COR-L47 (cell line): ENCODE measurements at places on chromosomes 1 and 21.

DNA sequence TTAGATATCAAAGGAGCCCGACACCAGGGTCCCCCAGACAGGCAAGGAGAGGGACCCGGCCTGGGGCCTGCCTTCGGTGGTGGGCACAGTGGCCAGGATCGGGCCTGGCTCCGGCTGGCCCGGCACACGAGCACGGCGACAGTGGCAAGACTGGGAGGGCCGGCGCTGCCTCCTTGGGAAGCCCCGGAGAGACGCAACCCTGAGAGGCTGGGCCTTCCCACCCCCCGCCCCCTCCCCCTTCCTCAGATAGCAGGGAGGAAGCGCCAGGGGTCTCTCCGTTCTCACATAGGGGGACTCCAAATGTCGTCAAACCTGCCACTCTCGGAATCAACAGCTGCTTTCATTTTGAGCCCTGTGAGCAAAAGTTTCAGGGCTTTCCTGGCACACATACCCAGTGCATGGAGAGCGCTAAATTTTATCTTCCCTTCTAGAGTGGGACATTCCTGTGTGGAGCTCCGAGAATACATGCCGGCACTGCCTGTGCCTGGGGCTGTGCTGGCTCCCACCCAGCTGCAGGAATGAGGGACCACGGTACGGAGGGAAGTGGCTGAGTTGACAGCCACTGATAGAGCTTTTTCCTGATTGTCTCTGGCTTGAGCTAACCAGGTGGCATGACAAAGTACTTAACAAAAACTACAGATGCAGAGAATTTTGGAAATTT is 62.4 kb downstream of the CD247 start:
- DNase-seq, result no peak

DNA sequence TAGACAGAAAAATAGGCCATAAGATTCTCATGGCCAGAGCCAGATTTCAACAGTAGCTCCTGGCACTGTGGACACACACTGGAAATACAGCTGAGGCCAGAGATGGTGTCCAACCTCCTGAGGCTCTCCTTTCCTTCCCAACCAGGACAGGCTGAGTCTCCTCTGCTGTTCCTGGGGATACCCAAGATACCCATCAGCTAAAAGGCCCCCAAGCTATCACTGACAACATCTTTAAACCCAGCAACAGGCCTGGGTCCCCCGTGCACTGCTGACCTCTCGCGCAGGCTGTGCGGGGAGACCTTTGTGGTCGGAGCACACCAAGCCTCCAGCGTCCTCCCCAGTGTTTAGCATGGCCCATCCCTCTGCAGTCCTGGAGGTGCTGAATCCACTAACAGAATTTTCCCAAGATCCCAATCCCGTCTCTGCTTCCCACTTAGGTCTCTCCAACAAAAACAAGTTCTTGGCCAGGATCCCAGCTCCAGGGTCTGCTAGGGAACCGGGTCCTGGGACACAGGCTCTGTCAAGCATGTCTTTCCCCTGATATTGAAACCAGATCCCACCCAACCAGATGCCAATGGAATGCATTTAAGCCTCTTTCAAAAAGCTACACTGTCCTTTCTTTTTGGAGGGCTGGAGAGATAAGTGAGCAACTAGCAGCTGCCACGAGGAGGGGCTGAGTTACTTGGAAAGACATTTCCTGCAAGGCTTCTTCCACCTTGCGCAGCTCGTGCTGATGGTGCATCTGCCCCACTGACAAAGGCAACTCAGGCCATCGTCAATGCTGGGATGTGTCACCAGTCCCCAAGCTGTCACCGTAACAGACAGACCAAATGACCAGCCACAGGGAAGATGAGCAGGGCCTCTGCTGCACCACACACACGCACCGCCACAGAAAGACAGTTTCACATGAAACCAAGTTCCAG is 73.2 kb downstream of the BCAR3 start:
- DNase-seq, result no peak

DNA sequence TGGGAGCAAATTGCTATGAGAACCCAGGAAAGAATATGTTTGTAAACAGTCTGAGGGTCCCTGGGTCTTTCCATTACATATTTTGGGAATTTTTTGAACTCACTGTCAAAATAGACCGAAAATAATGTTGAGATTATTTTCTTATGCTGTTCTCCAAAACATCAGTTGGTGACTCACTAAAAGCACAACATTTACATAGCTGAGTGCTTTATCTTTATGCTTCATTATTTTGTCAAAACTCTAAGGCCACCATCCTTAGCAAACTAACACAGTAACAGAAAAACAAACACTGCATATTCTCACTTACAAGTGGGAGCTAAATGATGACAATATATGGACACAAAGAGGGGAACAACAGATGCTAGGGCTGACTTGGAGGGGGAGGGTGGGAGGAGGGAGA is 459.3 kb downstream of the ADGRL2 start:
- no peak for DNase-seq

DNA sequence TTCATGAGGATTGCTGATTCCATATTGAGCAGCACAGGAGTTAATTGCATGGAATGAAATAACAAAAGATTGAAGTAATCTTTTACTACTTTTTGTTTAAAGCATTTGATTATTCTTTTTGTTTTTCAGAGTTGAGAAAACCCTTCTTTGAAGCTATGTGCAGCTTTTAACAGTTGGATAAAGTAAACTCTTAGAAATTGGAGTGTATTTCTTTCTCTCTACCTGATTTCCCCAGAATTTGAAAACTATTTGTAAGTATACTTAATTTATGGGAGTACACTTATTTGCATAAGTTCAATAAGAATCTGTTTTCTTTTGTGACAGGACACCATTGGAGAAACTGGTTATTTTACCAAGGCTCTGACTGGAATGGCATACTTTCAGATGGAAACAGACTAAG is 133.6 kb downstream of the TRIM33 start:
- no peak for DNase-seq

DNA sequence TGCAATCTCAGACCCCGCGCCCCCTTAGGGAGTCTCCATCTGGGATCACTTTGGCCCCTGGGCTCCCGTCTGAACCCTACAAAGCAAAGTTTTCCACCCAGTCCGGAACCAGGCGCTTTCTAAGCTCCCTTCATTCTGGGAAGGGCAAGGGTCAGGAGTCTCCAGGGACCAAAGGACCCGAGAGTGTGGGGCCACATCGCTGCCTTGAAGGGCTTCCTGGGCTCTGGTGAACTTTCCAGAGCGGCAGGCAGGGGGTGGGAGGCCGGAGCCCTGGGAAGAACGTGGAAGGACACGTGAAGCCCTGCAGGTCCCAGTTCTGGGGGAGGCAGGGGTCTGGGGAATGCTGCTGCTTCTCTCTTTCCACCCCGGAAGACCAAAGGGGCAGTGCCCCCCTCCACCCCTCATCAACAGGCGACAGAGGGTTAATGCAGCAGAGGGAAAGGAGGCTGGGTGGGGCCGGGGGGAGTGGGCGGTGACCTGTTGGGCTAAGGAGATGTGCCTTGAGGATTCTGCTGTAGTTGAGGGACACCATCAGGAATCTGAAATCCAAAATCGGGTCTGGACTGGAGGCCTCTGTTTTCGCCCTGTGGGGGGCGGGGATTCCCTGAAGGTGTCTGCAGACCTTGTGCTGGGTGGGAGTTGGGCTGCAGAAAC is 734 bp downstream of the CDK18 start:
- DNase-seq, result no peak

DNA sequence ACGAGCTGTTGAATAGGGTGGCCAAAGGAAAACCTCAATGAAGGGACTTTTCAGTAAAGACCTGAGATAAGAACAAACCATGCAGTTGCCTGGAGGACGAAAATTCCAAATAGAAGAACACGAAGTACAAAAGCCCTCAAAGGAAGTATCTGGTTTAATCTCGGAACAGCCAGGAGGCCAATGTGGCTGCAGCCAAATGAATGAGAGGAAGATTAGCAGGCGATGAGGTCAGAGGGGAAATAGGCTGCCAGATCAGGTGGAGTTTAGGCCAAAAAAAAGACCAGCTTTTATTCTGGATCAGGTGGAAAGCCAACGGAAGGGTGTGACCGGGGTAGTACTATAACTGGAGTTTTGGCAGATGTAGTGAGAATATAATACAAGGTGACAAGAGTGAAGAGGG is 43.7 kb downstream of the SRSF11 start:
- DNase-seq, result no peak

GRCh38 chr1:57137980-57138379 is 172.2 kb upstream of the C8B start:
- DNase-seq, result no peak

- no peak for DNase-seq
Observed at GRCh38 chr1:200262326-200262965, 147.4 kb downstream of the ZNF281 start.

DNA sequence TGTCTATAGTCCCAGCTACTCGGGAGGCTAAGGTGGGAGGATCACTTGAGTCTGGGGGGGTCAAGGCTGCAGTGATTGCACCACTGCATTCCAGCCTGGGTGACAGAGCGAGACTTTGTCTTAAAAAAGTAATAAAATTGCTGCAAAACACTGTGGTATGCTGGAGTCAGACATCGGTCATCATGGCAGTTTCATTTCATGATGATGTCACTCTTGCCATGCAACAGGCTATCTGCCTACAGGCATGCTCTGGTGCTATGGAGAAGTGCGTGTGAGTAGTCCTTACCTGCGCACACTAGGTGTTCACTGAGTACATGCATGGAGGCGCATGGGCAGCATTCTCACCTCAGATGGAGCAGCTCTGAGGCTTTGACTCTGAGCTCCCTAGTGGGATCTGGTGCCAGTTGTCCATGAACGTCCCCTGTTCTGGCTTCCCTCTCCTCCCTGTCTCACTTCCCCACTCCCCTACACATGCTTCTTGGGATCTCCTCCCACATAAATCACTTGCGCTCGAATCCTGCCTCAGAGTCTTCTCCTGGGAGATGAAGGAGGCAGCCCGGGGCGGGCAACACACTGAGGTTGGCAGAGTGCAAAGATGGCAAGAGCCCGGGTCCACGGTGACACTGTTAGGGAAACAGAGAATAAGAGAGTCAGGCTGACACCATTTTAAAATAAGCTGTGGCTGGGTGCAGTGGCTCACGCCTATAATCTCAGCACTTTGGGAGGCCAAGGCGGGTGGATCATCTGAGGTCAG is 10.4 kb upstream of the CELA3B start:
- DNase-seq, result no peak

GRCh38 chr1:233075915-233076295 is 125.5 kb downstream of the NTPCR start:
- DNase-seq, result no peak

DNA sequence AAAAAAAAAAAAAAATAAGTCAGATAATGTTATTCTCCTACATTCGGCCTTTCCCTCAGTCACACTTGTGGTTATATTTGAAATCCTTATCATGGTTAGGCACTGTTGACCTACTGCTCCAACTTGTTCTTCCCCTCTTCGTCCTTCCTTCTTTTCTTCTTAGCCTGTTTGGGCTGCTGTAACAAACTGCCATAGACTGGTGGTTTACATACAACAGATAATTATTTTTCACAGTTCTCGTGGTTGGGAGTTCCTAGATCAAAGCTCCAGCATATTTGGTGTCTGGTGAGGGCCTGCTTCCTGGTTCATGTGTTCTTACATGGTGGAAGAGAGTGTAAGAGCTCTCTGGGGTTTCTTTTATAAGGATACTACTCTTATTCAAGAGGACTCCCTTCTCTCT is 73.4 kb downstream of the RABGAP1L start:
- no peak for DNase-seq

DNA sequence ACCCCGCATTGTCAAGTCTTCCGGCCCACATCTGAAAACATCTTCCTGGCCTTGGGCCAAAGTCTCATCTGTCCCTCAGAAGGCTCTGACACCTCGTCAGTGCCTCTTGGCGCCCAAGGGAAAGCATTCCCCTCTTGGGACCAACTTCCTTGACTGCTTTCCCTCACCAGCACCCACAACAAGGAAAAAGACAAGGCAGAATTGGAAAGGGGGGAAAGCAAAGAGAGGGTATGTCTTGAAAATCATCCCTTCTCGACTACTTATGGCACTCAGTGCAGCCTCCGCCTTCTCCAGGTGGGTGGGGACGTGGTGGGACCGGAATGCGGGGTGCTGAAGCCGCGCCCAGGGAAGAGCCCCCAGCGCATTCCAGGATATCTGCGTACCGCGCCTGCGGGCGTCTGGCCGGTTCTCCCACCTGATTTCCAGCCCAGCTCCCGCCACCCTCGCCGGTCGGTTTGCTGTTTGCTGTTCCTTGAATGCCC is 554 bp upstream of the SLC39A1 start:
- peak; percentile 26 for DNase-seq

GRCh38 chr1:27606708-27607238 is 2.8 kb upstream of the AHDC1 start:
- DNase-seq, result no peak

DNA sequence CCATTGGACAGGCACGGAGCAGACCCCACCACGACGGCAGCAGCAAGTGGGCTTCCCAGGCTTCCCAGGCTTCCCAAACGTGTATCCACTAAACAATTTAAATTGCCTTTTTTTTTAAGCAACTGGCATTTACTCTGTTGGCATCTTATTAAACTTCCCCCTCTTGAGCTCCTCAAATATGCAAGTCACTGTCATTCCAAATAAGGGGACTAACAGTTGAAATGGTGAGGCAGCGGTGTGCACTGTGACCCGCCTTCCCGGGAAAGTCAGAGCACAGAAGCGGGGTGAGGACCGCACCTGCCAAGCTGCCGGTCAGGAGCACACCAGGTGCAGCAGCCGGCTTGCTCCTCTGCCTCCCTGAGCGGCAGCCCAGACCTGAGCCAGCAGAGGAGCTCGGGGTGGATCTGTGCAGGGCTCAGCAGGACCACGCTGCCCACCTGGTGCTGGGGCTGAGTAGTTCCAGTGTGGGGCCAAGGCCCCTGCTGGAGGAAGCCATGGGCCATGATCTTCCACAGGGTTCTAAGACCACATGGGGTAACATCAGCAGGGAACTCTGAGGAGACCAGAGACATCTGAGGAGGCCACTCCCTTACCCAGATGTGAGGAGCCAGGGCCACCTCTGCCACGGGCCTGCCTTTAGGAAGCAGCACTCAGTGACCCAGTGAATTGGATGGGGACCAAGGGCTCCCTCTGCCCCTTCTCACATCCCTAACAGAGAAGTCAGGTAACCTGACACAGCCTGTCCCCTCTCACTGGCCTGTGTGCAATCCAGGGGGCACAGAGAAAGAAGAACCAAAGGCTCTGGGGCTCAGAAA is 245.4 kb downstream of the NPHP4 start:
- DNase-seq, result peak; percentile 22

DNA sequence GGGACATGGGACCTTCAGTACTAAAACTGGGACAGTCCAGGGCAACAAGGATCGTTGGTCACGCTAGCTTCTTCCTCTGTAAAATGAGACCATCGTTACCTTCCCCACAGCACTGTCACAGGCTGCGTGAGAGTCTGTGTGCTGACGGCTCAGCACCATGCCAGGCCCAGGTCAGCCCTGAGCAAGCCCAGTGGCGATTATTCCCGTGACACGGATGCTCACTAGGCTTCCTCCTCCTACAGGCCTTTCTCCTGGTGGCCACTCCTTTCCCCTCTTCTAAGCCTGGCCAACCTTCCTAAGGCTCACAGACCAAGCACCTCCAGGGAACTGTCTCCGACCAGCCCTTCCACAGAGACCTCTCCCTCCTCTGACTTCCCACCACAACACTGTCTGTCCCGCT is 69.3 kb upstream of the RUNX3 start:
- DNase-seq, result no peak
